H54 (cell line): ENCODE measurements at places on chromosomes 2 and 18.

- no peak for DNase-seq
These were observed 10.9 kb downstream of the ALS2 start for GRCh38 chr2:201769666-201770373.

GRCh38 chr18:3931013-3931315 lies 481.0 kb downstream of the TGIF1 start:
- DNase-seq = no peak

GRCh38 chr2:23335550-23335949 lies 49.4 kb upstream of the KLHL29 start:
- no peak for DNase-seq

GRCh38 chr2:63840785-63841253 lies 877 bp upstream of the UGP2 start:
- peak; percentile 81 for DNase-seq

DNA sequence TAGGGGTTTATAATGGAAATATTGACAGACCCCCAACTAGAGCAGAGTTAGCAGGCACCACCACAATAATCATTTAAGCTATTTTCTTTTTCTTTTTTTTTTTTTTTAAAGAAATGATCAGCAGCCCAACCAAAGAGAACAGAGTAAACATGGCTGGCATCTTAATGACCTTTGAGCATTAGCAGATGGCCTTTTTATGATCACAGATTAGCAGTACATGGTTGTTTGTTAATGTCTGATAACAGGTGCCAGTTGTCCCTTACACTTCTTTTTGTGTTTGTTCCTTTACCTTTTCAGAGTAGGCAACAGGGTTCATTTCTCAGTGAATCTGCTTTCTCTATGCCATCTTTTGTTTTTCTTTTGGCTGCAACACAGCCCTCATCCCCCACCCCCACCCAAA lies 747.0 kb downstream of the BCL11A start:
- no peak for DNase-seq

DNA sequence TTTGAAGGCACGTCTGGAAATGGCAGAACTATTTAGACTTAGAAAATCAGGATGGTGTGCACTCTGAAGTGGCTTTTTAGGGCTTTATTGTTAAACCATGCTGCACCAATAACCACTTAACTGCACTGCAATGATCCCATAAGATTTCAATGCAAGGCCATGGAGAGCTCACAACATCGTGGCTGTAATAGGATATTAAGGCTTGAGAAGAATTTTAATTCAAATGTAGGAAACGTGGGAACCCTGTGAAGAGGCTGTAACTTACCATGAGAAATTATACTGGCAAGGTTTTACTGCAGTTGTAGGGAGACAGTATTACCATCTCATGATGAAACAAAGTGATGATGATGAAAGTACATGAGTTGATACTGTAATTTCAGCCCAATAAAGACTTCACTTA lies 242.5 kb downstream of the AFF3 start:
- DNase-seq = no peak

GRCh38 chr2:190344276-190344827 lies 963 bp downstream of the INPP1 start:
- DNase-seq = peak; percentile 15

DNA sequence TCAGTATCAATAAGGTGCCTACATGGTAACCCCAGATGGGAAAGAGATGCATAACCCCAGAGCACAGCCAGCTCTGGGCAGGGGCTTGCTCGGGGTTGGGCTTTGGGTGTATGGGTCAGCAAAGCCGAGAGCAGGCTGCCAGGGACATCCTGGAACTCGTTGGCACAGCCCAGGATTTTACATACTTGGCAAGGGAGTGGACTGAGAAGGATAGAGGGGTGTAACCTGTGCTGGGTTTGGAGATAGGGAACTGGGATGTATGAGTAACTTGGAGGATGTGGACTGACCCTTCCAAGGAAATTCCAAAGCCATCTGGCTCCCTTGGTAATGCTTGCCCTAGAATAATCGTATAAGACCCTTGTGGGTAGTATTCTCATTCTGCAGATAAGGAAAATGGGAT lies 44.2 kb downstream of the GPR39 start:
- DNase-seq = no peak

DNA sequence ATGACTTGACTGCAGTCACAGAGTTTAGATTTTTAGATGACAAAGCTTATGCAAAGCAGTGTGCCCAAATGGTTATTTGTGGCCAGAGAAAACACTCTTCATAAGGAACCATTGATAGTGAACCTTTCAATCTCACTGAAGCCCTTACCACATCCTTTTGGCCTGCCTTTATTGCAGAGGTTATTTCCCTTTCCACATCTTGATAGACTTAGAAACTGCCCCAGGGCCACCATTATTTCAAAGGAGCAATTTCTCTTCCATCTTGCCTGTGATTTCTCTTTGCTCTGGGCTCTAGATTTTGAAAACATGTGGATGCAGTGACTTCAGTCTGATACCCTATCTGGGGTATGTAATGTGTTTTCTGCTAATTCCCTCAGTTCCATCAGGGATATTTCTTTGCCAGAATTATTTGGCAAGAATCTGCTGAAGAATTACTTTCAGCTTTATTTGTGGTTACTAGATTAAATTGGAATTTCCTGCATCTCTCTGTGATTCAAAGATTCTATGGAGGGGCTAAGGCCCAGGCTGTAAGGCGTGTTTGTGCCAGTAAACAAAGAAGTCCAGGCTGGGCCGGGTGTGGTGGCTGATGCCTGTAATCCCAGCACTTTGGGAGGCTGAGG lies 51.0 kb downstream of the MOGAT1 start:
- DNase-seq = no peak

DNA sequence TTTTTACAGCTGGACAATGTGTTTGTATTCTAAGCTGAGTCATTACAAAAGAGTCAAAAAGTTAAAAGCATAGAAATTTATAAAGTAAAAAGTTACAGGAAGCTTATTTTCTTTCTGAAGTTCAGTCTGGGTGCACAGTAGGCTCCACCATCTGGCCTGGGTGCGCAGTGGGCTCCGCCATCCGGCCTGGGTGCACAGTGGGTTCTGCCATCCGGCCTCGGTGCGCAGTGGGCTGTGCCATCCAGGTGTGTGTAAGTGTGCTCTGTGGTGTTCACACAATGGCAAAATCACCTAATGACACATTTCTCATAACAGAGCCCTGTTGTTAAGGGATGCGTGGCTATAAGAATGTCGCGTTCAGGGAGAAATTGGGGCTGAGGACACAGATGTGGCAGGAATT lies 195.5 kb downstream of the ANKRD30B start:
- no peak for DNase-seq

DNA sequence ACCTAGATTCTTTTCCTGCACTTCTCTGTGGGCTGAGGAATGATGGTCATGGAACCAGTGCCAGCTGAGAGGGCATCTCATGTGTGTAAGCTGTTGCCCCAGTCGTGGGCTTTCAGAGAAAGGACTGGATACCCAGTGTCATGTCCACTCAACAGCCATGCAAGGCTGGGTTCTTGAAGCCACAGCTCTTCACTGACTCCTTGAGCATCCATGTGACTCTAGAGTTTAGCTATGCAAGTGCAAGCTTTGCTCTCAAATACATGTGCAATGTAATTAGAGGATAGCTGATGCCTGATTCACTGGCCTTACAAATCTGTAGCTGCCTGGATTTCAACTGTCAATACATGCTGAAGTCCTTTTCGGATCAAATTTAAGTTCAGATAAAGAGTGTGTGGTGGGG lies 46.8 kb upstream of the EML6 start:
- no peak for DNase-seq

DNA sequence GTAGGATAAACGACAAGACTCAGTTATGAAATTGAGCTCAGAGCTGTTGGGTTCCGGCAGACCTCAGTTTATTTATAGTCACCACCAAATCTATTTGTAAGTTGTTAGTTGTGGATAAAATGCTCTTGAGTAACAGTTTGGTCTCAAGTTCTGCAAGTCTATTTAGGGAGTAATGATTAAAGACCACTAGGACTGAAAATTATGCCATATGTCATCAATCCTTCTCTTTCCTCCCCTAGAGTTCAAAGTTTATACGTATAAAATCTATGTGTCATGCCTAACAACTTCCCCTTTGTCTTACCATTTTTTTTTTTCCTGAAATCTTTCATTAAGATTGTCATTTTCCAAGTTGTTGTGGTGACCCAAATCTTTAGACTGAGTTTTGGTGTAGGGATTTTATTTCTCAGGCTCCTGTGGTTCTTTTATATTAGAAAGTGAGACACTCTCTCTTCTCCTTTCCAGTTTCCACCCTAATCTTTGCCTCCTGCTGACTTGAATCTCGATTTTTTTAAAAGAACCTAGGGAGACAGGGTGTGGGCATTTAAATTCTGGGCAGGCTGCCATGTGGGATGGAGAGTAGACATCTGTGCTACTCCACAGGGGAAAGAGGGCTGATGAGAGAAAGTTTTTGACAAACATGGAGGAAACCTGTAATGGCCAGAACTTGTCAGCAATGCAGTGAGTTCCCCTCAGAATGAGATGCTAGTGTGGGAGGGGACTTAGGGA lies 51.0 kb downstream of the LAMA3 start:
- DNase-seq = peak; percentile 12

GRCh38 chr2:130378898-130379214 lies 23.0 kb downstream of the PTPN18 start:
- no peak for DNase-seq

DNA sequence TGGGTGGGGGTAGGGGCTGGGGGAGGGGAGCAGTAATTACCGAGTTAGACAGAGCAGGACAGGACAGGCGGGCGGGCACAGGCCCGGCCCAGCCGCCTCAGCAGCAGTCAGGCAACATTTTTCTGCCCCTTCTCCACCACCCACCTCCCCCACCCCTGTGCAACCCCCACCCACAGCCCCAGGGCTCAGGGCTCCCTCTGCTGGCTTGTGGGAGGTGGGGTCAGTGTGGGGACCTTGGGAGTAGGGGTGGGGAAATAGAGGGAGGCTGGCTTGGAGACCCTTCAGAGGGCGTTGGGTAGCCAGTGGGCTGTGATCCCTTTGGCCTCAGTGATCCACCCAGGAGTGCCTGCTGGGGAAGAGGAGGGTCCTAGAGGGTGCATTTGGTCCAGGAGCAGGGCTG lies 6.4 kb downstream of the WNT6 start:
- DNase-seq = no peak

DNA sequence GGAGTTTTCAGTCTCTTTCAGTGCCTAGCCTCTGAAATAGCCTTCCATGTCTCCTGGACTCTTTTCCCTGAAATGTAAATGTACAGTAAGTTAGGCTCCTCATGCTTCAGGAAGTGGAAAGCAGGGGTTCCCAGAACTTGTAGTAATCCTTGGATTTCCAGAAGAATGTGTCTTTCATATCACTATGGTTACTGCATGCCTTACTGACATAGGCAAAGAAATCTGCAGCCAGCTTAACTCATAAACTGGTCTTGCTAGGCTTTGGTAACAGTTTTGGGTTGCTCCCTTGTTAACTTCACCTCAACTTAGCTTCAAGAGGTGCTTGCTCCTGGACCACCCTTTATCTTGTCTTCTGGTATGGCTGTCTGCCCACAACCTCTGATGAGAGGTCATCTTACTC lies 686.8 kb upstream of the DDX18 start:
- DNase-seq = no peak
